ENCODE measurements at places on chromosomes 5 and 9.

DNA sequence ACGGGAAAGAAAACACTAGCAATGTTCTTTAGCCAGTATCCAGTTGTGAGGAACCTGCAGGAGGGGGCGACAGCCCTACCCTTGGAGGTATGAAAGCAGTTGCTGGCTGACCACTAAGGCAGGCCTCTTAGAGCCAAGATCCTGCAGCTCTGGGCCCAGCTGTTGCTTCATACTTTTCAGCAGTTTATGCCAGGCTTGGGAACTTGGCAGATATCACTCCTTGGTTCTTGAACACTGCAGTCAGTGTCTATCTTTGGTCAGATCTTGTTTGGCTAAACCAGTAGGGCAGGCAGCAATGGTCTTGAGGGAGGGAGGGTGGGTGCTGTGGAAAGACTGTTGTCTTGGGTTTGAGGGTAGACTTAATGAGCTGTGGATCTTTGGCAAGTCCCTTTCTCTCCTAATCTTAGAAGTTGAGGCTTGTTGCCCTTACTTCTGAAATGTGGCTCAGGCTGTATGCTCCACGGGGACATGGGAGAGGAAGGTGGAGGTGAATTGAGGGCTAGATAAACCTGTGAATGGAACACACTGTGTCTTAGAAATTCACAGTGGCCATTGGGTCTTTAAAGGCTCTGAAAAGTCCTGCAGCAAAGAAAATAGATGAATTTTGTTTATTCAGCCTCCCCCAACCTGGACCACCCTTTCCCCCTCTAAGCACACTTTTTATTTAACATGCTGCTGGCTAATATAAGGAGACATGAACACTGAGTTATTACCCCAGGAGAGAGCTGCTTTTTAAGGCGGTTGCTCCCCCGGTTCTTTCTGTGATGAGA is 37.5 kb downstream of the ZNF618 start:
- no peak for DNase-seq

GRCh38 chr9:113151696-113152630 is 1.2 kb downstream of the SLC31A2 start:
- DNase-seq, result no peak

- DNase-seq, result no peak
Observed at GRCh38 chr9:106420511-106420944, 442.4 kb upstream of the ZNF462 start.

- no peak for DNase-seq
Observed at GRCh38 chr5:171577042-171577758, 157.8 kb downstream of the FGF18 start.

DNA sequence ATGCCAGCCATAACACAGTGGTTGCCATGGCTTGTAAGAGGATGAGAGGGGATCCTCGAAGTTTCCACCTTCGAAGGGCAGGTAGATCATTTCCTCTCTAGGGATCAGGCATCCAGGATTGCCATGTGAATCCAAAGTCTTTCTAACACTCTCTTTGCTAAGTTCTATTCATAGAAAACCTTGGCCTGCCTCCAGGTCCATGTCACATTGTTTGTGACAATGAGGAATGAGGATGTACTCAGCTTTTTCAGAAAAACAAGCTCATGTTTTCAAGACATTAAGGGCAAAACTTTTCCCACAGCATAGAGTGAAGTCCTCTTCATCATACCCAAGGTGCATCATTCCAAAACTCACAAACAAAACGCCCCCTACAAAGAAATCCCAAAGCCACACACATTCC is 19.6 kb downstream of the ESM1 start:
- DNase-seq, result no peak

- DNase-seq, result no peak
Observed at GRCh38 chr5:138536665-138537315, 6.2 kb downstream of the ETF1 start.

- no peak for DNase-seq
Observed at GRCh38 chr9:75104607-75105006, 16.3 kb downstream of the OSTF1 start.

DNA sequence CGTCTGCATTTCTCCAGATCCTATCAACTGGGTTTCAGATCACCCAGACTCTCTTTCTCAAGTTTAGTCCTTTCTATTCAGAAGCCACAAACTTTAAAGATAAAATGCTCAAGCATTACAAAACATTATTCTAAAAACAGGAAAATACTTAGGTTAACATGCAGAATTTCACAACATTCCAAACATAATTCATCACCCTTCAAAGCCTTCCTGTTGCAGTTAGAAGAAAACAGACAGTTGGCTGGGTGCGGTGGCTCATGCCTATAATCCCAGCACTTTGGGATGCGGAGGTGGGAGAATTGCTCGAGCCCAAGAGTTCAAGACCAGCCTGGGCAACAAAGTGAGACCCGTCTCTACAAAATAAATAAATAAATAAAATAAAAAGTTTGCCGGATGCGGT is 7.7 kb upstream of the OCLN start:
- DNase-seq, result no peak

DNA sequence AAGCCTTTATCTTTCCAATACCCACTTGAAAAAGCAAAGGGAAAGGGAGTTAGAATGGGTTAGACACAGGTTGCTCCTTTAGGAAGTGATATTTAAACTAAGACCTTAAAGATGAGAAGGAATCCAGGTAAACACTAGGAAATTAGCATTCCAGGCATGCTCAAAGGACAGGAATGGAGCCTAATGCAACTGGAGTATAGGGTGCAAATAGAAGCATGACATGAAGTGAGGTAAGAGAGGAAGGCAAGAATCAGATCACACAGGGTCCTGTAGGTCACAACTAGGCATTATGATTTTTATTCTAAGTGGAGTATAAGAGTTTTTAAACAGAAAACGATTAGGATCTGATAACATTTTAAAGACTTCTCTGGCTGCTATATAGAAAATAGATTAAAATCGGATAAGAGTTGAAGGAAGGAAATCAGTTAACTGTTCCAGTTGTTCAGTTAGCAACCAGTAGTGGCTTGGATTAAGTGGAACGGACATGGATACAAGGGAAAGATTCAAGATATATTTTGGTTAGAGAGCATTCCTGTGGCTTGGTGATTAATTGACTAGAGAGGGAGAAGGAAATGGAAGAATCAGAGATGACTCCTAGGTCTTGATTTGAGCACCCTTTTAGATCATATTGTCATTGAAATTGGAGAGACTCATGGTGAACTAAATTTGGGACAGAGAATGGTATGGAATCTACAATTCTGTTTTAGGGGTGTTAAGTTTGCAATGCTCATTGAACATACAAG is 95.9 kb downstream of the FBXO4 start:
- no peak for DNase-seq

- DNase-seq, result no peak
Observed at GRCh38 chr5:130112246-130112645, 208.0 kb downstream of the CHSY3 start.

- DNase-seq, result no peak
Observed at GRCh38 chr5:589173-589572, 23.0 kb upstream of the CEP72 start.

GRCh38 chr9:14533867-14534640 is 159.2 kb downstream of the ZDHHC21 start:
- no peak for DNase-seq

DNA sequence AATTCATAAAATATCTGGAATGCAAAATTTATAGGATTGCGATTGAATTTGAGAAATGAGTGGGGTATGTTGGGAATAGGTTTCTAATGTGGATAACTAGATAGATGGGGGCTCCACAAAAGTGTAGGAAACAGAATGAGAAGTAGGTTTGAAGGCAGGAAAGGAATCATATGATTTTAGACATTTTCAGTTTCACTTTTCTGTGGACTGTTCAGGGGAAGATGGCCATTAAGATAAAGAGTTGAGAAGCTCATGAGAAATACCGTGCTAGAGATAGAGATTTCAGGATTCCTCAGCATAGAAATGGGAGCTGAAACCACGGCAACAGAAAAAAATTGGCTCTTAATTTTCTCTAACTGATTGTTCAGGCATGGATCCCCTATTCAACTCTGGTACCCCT is 163.4 kb upstream of the CD180 start:
- no peak for DNase-seq

GRCh38 chr5:63398346-63398745 is 563.9 kb downstream of the HTR1A start:
- no peak for DNase-seq

DNA sequence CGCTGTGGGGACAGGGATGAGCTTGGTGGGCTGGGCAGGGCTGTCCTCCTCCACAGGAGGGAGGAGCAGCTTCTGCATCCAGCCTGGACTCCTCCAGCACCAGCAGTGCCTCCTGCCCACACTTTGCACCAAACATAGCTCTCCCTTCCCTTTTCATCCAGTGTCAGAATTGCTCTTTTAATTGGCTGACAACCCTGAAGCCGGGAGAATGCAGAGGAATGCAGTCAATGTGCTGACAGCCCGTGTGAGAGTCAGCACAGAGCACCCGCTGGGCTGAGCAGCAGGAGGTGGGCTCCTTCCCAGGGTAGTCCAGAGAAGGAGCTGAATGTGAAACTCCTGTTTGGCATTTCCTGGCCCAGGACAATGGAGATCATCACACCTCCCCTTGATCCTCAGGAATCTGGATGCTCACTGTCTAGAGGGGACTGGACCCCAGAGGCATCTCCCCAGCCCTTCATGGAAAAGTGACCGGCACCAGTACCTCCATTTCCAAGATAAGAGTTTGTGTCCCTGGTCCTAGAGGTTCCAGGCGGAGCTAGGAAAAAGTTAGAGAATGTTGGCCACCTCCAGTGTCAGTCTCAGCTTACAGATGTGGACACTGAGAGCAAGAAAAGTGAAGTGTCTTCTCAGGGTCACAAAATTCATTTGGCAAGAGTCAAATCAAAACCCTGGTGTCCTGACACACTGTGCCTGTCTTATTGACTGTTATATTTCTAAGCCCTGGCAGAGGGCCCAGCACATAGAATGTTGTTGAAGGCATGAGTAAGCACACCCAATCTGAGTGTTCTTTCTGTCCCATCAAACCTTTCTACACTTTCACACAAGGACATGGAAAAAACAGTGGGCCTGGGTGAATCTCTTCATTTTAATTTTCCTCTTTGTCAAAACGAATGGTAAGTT is 202.1 kb downstream of the SNX18 start:
- DNase-seq, result no peak

GRCh38 chr5:68821056-68821455 is 272.8 kb upstream of the SLC30A5 start:
- DNase-seq, result no peak
